ENCODE measurements at places on chromosomes 11 and 22.

- peak; percentile 28 for DNase-seq
Observed at GRCh38 chr11:48116437-48117228, 100.0 kb upstream of the OR4B1 start.

DNA sequence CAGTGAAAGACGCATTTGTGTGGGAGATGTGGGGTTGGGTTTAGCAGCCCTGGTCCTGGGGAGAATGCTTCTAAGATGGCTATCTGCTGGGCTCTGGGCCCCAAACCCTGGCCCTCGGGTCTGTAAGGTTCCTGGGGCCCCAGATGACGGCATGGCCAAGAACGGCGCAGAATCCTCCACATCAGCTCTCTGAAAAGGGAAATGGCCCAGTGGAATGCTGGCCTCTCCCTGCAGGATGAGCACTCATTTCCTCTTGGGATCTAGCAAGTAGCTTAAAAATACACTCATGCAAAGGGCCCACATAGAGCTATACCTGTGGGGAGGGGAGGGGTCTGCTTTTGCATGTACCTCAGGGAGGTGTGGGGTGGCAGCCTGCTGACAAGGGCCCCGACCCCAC is 37.5 kb upstream of the LINC01488 start:
- DNase-seq, result peak; percentile 52

DNA sequence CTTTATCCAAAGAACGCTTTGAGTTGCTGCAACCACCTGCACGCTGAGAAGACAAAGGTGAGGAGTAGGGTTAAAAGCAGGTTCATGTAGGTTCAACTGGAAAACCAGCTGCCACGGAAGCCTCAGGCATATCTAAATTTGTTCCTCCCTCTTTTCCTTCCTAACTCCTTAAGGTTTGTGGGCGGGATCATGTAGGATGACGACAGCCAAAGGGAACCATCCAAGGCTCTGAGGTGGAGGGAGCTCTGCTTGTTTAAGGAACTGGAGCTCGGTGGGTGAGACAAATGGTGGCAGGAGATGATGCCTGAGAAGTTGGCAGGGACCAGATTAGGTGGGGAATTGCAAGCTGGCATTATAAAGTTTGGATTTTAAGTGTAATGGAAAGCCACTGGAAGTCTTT is 60.3 kb downstream of the SPON1 start:
- no peak for DNase-seq

DNA sequence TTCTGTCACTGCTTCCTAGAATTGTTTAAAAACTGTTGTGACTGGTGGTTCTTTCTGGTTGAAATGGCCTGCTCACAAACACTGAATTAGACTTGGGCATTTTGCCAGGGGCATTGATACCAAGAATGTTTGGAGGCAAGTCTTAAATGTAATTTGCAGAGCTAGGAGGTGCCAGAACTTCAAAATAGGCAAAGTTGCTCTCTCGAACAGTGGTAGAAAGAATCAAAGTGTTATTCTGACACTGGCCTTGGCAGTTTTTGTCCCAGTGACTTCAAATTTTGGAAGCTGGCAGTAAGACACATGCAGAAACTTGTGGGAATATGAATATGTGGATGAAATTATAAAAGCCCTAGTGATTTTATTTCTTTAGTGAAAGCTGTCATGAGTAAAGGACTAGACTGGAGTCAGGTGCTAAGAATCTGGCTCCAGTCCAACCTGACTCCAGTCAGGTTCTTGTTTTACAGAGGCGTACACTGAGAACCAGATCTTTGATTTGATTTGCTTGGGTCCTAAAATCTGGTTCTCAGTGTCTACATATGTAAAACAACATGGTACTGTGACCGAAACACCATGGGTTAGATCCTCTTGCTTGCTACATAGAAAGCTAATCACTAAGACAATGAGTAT is 20.9 kb downstream of the SVIP start:
- DNase-seq, result no peak

DNA sequence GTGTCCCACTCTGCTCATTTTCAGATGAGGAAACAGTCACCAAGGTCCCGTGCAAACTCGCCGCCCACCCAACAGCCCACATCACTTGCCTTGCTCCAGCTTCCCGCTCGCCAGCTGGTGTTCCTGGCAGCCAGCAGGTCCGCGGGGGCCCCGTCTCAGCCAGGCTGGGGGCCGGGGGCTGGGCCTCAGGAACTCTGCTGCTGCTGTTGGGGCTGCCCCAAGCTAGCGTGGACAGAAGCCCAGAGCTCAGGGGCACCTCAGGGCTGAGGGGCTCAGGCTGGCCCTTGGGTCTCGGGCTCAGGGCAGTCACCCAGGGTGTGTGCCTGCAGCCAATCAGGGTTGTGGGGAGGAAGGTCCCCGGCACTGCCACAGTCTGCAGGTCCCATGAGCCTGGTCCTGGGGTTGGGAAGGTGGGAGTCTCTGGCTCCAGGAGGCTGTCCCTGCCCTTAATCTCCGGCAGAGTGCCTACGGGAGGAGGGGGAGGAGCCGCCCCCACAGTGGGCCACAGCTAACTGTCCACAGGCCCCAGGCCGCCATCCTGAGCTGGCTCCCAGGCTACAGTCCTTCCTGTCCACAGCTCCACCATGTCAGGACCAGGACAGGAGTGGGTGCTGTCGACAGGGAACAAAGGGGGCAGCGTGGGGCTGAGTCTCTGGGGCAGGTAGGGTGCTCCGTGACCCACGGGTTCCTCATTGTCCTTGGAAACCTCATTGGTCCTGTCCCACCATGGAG is 65.2 kb downstream of the ARFGAP3 start:
- DNase-seq, result no peak

GRCh38 chr11:115652496-115652895 is 148.3 kb upstream of the CADM1 start:
- DNase-seq, result no peak
